Ammon's horn (tissue), 1 donor: ENCODE measurements at places on chromosomes 16 and 17.
A peak's percentile ranks its signal among the peaks of the same experiment; 100 is the strongest.

GRCh38 chr16:85856585-85856984, 42.4 kb upstream of the IRF8 start:
- DNase-seq = no peak

GRCh38 chr17:8747742-8748141, 3.1 kb upstream of the CCDC42 start:
- DNase-seq = no peak

DNA sequence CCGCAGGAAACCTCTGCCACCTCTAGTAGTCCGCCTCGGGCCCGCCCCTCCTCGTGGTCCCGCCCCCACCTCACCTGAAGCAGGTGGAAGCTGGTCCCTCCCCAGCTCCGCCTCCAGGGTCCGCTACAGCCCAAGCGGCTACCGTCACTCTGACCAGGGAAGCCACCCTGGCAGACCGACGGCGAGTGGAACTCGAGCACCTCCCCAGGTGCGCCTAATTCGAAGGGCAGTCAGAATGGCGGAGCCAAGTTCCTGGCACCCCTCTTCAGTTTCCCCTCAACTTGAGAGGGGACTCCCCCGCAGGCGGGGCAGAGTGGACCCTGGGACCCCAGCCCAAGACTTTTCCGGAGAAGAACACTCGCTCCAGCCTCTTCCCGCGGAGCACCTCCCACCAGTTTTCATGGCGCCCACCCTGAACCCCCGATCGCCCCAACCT, 507 bp downstream of the FHOD1 start:
- DNase-seq = no peak

- DNase-seq = no peak
These were observed 80.9 kb downstream of the GOSR1 start for GRCh38 chr17:30557916-30558685.

- no peak for DNase-seq
These were observed 154.5 kb downstream of the CBLN1 start for GRCh38 chr16:49127103-49127502.

- no peak for DNase-seq
These were observed 41.9 kb upstream of the CDYL2 start for GRCh38 chr16:80846275-80846674.

GRCh38 chr17:7021993-7022778, 664 bp upstream of the BCL6B start:
- DNase-seq = peak; percentile 76

DNA sequence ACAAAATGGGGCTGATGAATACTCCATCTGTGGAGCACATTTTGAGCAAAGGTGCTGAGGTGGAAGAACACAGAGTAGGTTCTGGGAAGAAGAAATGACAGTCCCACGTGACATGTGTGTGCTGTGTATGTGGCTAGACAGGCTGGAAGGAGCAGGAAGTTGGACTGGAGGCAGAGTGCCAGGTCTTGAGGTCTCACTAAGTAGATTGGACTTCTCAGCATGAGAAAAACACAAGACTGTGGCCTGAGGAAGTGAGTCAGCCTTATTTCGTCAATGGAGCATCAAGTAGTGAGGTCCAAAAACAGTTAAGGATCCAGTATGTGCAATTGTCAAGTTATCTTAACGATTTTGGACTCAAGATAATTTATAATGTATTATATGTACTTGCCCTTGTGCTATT, 736.5 kb downstream of the KCNJ2 start:
- peak; percentile 46 for DNase-seq

- DNase-seq = no peak
These were observed 3.7 kb downstream of the SAP30BP start for GRCh38 chr17:75670868-75671267.

GRCh38 chr16:69382421-69382820, 3.4 kb downstream of the TERF2 start:
- no peak for DNase-seq

DNA sequence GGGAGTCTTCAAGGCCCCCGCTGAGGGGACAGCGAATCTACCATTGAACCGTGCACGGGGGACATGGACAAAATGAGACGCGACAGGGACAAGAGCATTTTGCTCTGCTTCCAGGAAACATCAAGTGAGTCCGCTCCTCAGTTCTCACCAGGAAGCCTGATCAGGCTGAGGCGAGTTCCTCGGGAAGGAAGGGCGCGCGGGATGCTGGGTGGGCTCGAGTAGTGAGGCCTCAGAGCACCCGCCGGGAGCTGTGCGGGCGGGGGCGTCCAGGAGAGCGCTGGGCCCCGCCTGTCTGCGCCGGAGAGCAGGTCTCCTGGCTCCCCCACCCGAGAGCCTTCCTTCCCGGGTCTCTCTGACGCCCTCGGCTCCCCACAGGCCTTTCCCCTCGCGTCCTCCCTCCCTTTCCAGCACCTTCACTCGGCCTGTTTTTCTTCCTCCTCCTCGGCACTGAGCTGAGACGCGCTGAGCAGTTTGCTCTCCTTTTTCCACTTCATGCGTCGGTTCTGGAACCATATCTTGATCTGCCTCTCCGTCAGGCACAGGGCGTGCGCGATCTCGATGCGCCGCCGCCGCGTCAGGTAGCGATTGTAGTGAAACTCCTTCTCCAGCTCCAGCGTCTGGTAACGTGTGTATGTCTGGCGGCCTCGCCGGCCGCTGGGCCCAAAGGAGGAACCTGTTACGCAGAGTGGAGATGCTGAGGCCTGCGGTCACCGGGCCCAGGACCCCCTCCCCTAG, 2.6 kb upstream of the HOXB5 start:
- no peak for DNase-seq

DNA sequence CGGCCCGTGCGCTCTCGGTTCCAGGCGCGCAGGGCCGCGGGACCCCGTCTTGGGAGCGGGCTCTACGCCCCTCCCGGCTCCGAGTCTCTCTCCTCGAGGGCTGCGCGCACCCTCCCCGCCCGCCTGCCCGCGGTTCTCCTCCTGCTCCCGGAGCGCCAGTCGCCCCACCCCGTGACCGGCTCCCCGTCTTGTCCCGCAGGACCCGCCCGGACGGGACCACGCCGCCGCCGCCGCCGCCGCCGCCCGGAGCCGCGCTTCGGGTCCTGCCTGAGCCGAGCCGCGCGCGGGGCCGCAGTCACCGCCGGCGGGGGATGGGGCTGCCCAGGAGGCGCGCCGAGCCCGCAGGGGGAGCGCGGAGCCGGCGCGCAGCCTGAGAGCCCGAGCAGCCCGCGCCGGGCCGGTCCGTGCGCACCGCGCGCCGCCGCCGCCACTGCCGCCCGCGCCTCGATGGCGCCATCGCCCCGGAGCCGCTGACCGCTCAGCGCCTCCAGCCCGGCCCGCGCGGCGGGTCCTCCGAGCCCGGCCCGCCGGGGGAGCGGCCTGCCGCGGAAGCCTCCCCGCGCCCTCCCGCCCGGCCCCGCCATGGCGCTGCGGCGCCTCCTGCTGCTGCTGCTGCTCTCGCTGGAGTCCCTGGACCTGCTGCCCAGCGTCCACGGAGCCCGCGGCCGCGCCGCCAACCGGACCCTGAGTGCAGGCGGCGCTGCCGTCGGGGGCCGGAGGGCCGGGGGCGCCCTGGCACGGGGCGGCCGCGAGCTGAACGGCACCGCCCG, at the start of gene SHISA6:
SHISA6 (plus strand) TSS at position 373 of the 770 bp plus-strand sequence.
- DNase-seq = no peak

DNA sequence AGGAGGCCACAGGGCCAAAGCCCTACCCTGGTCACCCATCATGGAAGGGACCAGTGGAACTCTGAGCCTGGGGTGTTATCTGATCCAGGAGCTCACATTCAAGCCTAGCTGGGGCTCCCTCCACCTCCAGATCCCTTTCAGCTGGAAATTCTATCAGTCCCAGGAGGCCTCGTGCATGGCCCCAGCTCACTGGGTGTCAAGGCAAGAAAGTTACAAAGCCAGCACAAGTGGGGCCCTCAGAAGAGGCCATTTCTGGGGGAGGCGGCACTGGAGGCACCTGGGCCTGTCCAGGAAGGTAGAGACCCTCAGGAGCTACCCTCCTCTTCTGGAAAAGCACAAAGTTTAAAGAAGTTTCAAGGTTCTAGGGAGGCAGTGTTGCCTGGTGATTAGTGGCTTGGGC, 4.8 kb downstream of the CA7 start:
- DNase-seq = no peak

DNA sequence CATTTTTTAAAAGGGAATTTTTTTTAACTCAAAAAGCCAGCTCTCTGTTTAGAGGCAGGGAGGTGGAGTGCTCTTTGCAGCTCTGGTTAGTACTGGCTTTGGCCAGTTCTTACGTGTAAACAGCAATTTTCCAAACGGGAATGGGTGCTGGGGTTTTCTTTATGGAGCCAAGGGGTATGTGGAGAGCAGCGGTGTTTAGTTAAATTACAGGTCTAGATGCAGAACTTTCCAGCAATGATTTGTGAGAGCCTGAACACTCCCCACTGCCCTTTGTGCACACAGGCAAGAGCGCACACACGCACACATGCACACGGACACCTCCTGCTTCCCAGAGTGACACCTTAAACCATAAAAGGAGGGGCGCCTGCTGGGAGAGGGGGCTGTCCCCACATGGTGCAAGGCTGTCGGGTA, 140.2 kb downstream of the MSI2 start:
- DNase-seq = no peak

GRCh38 chr17:31609996-31610910, 218.8 kb downstream of the RAB11FIP4 start:
- DNase-seq = no peak

DNA sequence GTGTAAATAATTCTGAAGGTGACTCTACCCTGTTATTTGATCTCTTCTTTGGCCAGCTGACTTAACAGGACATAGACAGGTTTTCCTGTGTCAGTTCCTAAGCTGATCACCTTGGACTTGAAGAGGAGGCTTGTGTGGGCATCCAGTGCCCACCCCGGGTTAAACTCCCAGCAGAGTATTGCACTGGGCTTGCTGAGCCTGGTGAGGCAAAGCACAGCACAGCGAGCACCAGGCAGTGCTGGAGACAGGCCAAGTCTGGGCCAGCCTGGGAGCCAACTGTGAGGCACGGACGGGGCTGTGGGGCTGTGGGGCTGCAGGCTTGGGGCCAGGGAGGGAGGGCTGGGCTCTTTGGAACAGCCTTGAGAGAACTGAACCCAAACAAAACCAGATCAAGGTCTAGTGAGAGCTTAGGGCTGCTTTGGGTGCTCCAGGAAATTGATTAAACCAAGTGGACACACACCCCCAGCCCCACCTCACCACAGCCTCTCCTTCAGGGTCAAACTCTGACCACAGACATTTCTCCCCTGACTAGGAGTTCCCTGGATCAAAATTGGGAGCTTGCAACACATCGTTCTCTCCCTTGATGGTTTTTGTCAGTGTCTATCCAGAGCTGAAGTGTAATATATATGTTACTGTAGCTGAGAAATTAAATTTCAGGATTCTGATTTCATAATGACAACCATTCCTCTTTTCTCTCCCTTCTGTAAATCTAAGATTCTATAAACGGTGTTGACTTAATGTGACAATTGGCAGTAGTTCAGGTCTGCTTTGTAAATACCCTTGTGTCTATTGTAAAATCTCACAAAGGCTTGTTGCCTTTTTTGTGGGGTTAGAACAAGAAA, 5.1 kb downstream of the STH start:
- peak; percentile 92 for DNase-seq

- DNase-seq = no peak
These were observed 2.5 kb downstream of the SLC25A10 start for GRCh38 chr17:81714412-81715106.

DNA sequence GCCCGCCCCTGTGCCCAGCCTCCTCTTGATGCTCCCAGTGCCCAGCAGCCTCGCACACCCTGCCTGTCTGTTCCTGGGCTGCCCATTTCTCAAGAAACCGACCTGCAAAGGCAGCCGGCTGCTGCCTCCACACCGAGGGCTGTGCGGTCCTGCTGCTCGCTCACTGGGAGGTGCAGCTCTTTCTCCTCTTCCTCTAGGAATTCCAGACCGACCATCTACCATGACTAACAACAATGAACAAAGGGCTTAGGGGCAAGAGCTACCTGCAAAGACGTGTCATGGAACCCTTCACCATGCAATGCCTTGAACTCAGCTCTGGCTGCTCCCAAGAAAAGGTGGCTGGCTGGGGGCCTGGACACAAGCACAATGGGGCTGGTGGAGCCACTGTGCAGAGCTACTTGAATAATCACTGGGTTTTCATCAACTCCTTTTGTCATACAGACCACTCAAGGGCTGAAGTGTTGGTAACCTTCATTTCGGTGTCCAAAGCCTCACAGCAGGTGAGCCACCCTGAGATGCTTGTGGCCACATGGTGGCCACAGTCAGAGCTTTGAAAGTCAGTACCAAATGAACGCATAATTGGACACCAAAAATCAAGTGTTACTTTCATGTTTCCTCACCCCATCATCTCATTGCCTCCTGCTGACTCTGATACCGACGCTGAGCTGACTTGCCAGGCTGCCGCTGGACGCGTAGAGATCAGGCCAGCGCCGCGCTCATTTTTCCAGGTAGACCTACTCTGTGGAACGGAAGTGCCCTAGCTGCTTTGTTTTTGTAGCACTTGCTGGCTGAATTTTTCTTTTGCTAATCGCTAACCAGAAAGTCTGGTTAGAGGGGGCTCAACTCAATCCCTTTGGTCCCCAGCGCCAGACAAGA, 19.8 kb downstream of the CYB561 start:
- no peak for DNase-seq

DNA sequence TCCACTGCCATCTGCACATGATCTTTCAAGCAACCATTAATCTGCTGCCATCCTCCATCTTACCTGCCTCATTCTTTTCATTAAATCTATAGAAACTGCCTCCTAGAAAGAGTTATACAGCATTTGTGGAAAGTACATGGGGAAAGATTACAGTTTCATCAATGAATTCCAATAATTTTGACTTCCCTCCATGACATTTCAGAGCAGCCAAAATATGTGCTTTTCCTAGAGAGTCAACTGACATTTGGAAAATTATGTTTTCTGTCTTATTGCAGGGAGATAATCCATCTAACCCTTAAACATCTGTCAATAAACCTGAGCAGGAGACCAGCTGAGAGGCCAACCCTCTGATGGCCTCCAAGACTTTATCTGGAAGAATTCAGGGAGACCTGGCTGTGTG, 147.0 kb upstream of the CDH5 start:
- no peak for DNase-seq

- no peak for DNase-seq
These were observed 21.4 kb upstream of the PVALEF start for GRCh38 chr17:81143717-81144422.

- no peak for DNase-seq
These were observed 9.8 kb upstream of the IL17C start for GRCh38 chr16:88628512-88628974.

GRCh38 chr17:66255112-66255511, 25.9 kb upstream of the APOH start:
- DNase-seq = peak; percentile 85

- no peak for DNase-seq
These were observed 85.5 kb downstream of the RMI2 start for GRCh38 chr16:11430601-11431317.

- no peak for DNase-seq
These were observed 58.6 kb upstream of the ZFHX3 start for GRCh38 chr16:73106329-73107034.

DNA sequence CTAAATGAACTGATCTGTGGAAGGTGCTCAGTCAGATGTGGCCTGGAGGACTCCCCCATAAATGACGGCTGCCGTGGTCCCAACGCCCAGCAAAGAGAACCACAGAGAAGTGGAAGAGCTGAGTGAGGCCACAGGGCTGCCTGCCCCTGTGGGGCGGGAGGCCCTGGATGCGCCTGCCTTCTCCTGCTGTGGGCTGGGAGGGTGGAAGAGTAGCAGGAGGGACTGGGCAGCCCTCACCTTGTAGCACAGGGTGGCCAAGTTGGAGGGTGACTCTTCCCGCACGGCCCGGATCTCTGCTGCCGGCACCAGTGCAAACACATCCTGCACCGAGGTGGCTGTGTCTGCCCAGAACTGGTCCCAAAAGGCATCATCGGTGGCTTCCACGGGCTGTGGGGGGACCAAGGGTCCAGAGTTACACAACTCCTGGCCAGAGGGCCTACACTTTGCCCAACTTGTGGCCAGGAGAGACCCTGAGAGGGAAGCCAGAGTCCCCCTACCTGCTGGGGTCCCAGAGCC, 8.3 kb downstream of the HID1 start:
- DNase-seq = no peak

- DNase-seq = peak; percentile 91
These were observed 58.8 kb downstream of the ZDHHC7 start for GRCh38 chr16:84952335-84953189.
